ENCODE measurements at places on chromosomes 6 and 20.

- DNase-seq: no peak
These were observed 151.2 kb downstream of the PDE10A start for GRCh38 chr6:165511807-165512206.

- no peak for DNase-seq
These were observed 93.4 kb upstream of the NXT1 start for GRCh38 chr20:23257106-23257761.

DNA sequence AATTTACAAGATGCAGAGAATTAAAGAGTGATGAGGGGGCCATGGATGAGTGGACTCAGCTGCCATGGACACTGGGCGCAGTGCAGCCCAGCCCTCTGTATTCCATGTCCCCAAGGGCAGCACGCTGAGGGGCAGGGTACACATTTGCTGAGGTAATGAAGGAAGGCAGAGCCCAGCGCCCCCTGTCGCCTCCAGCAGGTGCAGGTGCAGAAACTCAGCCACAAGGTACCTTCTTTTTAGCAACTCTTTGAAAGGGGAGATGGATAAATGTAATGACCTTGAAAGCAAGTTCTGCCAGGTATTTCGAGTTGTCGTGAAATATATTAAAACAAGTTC lies 7.1 kb downstream of the CD93 start:
- DNase-seq: no peak

GRCh38 chr6:132715204-132715603 lies 1.3 kb upstream of the VNN1 start:
- no peak for DNase-seq

- no peak for DNase-seq
These were observed 570.4 kb upstream of the GJE1 start for GRCh38 chr6:141562186-141562811.

DNA sequence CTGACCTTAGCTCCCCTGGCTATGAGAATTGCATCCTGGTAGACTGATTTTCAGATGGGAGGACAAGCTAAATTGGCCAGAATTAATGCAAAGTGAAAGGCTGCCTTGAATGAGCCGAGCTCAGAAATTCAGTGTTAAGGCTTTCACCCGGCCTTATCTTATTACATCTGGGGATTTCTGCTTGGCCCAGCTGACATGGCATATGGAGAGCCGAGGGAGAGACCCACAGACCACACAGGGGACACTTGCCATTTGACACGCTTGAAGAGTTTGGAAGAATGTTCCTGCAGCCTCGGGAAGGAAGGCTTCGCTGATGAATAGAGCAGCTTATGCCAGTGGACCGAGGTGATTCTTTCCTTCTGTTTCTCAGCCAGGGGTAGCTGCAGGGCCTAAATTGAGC lies 9.0 kb downstream of the MOCS3 start:
- DNase-seq: no peak

- peak; percentile 71 for DNase-seq
These were observed at the start of gene EPB41L2 for GRCh38 chr6:131063028-131063763. Gene EPB41L2, minus strand, starts transcription at chr6:131063245. Its CDS starts 106,760 bp downstream, at chr6:130956485.

GRCh38 chr20:12886618-12887363 lies 122.0 kb upstream of the SPTLC3 start:
- no peak for DNase-seq

GRCh38 chr6:105324386-105324950 lies 78.4 kb downstream of the PREP start:
- DNase-seq: no peak

GRCh38 chr20:10264166-10264558 lies 45.5 kb downstream of the SNAP25 start:
- DNase-seq: no peak

- DNase-seq: no peak
These were observed 118.9 kb upstream of the NHSL1 start for GRCh38 chr6:138618168-138618567.

- no peak for DNase-seq
These were observed 2.9 kb downstream of the PKIG start for GRCh38 chr20:44585057-44585963.

GRCh38 chr6:77264970-77265369 lies 198.3 kb downstream of the HTR1B start:
- no peak for DNase-seq

DNA sequence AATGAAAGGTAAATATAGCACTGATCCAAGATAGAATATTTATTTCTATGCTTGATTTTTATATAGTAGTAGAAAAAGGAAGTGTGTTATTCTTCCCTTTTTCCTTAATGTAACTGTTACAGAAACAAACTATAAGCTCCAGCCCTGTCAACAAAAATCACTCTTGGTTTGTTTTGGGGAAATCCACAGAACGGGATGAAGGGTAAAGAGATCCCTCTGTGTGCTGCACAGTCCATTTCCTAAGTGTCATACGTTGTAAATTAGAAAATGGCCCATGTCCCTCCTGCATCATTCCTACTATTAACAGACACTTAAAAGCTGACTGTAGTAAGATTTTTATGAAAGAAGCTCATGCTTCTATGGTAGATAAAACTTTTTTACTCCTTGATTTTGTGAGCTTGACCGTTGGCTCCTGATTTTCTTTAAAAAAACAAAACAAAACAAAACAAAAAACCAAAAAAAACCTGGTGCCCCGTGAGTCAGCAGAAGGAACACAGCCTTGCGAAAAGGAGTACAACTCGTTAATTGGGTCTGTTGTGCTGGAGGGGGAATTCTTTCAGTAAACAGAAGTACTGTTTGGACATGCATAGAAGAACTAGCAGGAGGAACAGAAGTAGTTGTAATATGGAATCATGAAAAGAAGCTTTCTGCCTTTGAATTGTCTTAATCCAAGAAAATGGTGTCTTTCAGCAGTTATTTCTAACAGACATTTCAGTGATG lies 67.5 kb downstream of the RTN4IP1 start:
- DNase-seq: no peak

All from activated T-helper 9 cell treated with anti-CD3 and anti-CD28 coated beads, Interleukin-2, amount 50 U/mL, for 16 hours (primary cell).